ENCODE measurements at places on chromosomes 3 and 15.

DNA sequence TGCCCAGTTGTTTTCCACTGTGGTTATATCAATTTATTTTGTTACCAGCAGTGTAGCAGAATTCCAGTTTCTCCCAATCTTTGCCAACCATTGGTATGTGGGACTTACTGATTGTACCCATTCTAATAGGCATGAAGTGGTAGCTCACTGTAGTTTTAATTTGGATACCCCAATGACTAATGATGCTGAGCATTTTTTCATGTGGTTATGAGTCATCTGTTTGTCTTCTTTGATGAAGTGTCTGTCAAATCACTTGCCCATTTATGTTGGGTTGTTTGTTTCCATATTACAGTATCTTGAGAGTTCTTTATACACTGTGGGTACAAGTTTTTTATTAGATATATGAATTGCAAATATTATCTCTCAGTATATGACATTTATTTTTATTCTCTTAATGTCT lies 644.3 kb downstream of the NR2F2 start:
- DNase-seq, result no peak

DNA sequence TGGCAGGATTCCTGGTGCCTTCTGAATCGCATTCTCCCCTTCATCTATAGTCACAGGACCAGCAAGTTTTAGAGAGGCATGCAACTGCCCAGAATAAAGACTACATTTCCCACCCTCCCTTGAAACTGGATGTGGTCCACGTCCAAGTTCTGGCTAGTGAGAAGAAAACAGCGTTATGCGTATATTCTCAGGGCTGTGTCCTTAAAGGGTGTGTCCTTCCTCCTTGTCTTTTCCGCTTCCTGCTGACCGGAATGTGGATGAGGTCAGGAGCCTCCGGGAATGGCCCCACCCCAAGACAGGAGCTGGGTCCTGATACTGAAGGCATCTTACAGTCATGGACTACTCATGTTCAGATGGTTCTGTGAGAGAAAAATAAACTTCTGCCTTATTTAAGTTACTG lies 20.2 kb downstream of the CHST2 start:
- DNase-seq, result no peak

- no peak for DNase-seq
Measured at GRCh38 chr15:69593488-69593887, 140.9 kb downstream of the RPLP1 start.

- DNase-seq, result no peak
Measured at GRCh38 chr3:11076711-11077110, 77.6 kb upstream of the HRH1 start.

GRCh38 chr15:62966294-62967078 lies 76.1 kb upstream of the TPM1 start:
- no peak for DNase-seq

GRCh38 chr3:65742914-65743313 lies 295.8 kb downstream of the MAGI1 start:
- no peak for DNase-seq

DNA sequence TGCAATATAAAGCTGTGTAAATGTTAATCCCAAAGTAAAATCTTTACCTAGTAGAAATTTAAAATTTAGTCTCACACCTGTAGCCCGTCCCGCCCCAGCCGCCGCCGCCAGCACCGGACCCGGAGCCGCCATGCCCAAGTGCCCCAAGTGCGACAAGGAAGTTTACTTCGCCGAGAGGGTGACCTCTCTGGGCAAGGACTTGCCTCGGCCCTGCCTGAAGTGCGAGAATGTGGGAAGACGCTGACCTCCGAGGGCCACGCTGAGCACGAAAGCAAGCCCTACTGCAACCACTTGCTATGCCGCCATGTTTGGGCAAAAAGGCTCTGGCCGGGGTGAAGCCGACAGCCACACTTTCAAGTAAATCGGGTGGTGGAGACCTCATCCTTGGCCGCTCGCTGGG lies 22.1 kb upstream of the TOP2B start:
- DNase-seq, result no peak

DNA sequence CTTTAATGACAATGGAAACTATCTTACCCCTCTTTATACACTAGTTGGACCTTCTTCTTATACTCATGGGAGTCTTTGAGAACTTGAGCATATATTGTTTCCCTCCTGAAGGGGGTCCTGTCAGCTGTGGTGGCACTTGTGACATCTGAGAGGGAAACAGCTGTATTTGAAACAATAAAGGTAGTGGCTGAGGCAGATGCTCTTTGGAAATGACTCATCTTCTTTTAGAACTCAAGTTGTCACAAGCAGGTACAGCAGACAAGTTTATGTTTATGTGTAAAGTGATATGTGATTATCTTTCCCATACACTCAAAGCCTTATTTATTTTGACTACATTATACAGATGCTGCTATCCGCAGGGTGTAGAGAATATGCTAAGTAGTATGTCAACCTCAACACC lies 220.0 kb upstream of the GRM7 start:
- DNase-seq, result no peak

DNA sequence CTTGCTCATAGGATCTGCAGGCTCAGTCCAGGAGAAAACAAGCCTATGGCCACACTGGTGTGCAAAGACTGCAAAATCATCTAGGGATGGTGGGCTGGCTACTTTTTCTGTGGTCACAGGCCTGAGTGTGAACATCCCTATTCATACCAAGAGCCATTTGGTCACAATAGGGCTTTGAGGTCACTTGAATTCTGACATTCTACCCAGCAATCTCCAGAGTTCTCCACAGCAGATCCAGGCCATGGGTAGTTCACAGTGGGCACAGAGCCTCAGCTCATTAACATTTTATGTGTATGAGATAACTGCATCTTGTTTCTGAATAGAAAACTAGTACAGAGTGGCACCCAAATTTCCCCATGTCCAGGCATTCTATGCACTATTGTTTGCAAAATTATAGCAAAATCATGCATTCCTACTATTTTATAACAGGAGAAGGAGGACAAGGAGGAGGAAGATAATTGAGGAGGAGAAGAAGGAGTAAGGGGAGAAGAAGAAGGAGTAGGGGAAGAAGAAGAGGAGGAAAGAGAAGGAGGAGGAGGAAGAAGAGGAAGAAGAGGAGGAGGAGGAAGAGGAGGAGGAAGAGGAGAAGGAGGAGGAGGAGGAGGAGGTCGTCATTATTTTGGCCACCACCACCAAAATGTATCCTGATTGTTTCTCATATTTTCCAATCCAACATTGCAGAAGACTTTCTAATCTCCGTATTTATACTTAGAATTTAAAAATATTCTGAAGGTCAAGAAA lies 129.0 kb downstream of the SEMA6D start:
- no peak for DNase-seq

GRCh38 chr3:146777941-146778340 lies 172.8 kb upstream of the PLSCR5 start:
- DNase-seq, result no peak

DNA sequence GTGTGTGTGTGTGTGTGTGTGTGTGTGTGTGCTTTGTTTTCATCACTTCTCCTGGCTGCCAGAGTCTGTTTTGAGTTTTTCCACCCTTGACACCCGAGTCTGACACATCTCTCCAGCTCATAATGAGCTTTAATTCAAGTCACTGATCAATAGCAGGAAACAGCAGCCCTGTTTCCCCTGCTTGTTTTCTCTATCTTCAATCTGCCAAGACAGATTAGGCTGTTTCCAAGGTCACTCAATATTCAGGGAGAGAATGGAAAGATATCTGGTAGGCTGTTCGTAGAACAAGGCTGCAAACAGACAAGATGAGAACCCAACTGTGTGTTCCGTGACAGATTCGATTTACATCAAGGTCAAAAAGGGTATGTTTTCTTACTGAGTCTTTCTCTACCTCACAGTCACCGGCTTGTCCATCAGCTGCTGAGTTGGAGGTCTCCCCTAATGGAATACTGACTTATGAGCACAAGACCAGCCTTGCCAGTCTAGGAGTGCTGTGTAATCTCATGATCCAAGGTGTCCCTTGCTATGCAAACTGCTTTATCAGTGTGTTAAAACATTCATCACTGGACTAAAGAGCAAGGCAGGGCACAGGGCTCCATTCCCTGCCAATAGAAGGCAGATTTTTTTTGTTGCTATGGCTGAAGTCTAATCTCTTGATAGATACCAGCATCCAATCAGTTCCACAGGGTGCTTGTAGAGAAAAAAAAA lies 187.9 kb upstream of the LMCD1 start:
- DNase-seq, result no peak

DNA sequence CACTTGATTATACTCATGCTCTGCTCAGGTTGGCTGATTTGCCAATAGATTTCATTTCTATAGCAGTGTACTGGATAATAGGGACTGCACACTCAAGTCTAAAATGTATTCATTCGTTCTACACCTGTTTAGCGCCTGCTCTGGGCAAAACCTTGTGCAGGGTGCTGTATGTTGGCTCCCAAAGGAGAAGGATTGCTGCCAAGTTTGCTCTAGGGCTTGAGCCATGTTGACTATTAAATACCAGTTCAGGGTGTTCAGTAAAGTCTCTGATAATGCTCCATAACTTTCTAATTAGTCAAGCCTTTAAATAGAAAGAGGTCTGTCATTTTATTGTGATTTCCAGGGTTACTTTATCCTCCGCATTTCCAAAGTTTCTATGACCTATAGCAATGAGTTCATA lies 470.2 kb downstream of the MAGI1 start:
- no peak for DNase-seq

DNA sequence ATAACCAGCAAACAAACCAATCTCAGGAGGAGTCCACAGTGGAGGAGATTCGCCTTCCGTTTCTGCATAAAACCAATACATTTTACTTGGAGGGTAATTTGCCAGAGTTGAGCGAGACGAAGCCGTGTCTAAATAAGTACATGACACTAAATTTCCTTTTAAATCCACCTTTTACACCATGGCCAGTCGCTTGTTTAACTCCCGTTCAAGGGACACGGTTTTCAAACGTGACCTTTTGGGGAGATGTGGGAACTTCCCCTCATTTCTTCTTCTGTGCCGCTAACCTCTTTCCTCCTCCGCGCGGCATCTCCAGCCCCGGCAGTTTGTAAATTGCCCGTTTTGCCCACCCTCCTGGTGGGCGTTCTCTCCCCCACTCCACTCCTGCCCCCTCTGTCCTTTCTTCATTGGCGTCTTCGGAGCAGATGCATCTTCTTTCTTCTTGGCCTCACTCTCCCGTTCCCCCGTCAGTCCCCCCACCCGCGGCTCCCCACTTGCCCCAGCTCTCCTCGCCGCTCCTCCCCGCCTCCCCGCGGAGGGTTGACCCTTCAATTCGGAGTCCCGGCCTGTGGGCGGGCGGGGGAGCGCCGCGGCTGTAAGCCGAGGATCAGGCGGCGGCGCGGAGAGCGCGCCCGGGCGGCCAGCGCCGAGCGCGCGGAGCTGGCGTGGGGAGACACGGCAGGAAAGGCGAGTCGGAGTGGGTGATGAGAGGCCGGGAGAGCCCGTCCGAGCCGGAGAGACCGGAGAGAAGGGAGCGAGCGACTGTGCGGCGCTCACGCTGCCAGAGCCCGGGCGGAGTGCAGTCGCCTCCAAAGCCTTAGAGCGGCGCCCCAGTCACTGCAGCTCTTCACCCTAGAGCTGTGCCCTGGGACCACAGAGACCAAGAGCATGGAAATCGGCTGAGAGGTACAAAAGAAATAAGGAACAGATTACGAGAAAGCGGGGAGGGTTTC lies at the start of gene NLGN1:
TSS of gene NLGN1 (plus strand) at position 584 of the 950 bp plus-strand sequence.
- peak; percentile 59 for DNase-seq

DNA sequence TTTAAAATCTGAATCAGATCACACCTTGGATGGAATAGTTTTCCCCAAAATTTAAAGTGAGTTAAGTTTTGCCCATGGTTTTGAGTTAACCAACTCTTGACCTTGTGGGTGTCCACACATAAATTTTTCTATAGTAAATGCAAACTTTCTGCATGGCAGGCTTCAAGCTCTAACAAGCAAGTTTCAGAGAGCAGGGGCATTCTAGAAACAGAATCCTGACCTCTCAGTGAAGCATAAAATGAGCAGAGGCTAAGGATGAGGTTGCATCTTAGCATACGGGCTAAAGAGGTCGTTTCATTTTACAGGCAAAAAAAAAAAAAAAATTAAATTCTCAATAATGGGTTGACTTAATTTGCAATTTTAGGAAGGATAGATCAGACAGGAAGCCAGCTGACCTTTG lies 32.1 kb downstream of the CDC25A start:
- no peak for DNase-seq

- DNase-seq, result no peak
Measured at GRCh38 chr3:76203578-76203977, 418.2 kb upstream of the ZNF717 start.

Data from renal cortex interstitium (tissue), 15 donors.